ENCODE measurements at places on chromosomes 3 and 15.

DNA sequence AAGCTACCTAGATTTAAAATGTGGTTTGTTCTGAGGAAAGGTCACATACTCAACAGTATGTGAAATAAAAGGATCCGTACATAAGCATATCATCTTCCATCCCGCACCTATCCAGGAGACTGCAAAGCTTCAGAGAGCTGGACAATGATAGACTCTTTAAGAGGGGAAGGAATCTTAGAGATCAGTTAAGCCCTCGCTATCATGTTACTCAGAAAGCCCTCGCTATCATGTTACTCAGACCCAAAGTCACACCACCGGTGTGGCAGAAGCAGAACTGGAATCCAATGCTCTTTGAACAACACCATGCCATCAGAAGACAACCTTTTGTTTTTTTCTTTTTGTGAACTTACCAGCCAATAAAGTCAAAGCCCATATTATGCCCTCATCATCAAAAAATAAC is 5.8 kb downstream of the ANO10 start:
- no peak for DNase-seq

DNA sequence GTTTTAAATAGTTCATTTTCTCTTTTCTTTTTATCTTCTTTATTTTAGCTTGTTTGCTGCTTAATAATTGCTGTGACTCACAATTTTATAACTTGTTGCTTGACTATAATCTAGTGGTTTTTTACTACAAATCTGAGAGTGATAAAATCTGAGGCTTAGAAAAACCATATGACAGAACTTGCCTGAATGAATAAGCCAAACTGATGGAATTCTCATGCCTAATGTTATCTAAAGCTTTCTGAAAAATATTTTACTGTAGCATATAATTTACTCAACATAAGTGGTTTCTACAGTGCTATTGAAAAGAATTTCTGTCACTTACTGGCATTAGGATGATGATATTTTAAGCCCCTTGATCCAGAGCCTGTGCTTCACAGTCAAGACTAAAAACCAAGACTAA is 175.1 kb downstream of the VGLL3 start:
- no peak for DNase-seq

DNA sequence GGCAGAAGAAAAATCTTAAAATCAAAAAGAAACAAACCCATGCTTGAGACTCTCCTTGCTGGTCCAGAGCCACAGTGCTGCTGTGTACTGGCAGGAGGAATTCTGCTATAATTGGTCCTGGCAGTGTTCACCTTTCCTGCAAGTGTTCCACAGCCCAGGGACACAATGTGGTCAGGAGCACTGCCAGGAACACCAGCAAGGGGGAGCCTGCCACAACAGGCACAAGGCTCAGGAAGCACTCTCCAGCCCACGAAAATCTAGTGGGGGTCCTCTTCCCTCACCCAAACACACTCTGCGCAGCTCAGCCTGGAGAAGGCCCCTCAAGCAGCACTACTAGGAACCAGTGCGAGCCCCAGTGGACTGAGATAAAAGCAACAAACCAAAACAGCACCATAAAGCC is 92.9 kb downstream of the UBE3A start:
- peak; percentile 30 for DNase-seq

DNA sequence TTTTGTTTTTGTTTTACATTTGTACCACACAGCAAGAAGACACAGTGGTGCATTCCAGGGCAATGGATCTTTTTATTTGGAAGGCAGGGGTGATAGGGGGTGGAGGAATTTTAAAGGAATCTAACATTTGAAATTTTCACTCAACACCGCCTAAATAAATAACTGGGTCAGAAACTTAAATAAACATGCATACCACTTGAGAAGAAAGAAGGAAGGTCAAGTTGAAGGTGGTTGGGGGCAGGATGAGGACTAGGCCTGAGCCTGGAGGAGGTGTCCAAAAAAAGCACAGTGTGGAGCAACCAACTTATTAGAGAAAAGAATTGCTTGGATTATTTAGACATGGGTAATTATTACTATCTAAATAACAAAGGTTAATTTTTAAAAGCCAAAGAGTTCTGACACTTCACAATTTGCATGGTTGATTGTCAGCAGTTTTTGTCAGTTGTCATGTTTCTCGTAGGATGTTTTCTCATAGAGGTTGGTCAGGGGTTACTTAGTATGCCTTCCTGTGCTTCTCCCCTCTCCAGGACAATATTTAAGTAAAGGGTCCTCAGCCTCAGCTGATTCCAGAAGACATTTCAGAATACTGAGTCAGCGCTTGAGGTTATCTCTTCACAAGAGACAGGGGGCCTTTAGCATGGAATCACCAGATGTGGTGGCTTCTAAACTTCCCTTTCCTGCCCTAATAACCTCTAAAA is 173.7 kb upstream of the SLC2A2 start:
- no peak for DNase-seq

DNA sequence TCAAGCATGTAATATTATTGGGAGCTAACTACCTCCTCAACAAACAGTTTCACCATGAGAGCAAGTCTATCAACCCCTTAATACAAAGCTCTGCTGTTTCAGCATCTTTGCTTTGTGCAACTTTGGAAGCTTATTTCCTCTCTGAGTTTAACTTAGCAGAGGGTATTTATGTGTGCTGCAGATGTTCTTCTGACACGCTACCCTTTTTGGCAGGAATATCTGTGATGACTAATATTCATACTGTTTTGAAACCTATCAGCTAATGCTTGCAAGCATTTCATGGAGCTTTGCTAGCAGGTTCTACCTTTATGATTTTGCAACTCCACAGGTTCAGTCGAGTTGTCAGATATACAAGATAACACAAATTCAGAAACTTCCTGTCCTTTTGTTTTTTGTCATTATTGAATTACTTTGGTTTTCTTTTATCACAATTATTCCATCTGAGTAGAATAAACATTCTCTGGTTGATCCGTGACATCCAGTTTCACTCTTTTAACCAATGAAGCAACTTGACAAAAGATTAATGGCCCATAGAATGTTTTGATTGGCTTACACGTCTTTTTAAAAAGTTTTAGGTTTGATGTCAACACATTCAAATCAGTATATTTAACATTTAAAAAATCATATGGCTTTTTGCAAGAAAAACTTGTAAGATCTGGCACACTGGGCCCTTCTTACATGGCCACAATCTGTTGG is 1.7 kb upstream of the SLC9A9 start:
- no peak for DNase-seq

DNA sequence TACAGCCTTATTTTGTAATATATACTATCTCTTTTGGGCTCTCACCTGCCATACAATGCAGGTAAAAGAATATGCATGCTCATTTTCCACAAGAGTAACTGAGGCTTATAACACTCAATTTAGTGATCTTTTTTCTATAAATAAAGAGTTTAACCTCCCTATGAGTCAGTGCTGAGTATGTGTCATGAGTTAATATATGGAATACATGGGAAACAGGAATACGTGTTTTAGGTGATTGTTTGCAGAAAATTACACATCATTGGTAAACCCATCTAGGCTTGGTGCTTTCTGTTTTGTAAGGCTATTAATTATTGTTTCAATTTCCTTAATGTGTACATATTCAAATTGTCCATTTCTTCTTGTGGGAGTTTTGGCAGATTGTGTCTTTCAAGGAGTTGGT is 411.3 kb downstream of the GRM7 start:
- DNase-seq: no peak

- DNase-seq: no peak
Observed at GRCh38 chr3:130823996-130824395, 69.9 kb upstream of the ATP2C1 start.

DNA sequence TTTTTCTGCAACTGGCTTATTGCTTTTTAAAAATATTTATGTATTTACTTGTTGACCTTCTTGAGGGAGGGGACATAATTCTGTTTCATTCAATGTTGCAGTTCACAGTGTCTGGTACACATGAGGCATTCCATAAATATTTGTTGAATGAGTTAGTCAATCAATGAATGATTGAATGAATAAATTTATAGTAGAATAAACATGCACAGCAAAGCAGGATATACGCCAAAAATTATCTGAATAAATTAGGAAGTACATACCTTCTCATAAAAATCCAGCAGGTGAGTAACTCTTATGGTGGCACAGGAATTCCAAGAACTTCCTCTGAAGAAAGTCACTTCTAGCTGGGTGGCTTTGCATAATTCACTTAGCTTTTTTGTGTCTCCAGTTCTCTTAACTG is 469.4 kb upstream of the ATP11B start:
- DNase-seq: no peak

GRCh38 chr15:71844916-71845315 is 34.6 kb downstream of the NR2E3 start:
- DNase-seq: no peak

DNA sequence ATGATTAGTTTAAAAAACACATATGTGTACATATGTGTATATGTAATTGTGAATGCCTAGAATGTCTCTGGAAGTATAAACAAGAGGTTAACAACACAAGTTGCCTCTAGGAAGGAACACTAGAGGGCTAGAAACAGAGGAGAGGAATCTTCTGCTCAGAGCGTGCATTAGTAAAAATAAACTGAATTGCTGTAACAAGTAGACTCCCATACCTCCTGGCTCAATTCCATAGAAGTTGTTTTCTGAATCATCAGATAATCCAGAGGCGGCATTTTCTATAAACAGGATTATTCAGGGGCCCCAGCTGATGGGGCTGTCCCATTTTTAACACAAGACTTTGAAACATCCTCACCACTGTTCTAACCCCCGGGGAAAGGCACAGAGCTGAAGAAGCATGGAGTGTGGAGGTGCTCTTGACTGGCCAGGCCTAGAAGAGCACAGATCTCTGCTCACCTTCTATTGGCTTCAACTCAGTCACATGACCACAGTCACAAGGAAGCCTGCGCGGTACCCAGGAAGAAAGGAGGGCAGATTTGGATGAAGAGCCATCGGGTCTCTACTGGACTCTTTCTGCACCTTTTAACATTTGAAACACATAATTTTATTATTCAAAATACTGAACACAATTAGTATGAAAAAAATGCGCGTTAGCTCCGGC is 145.7 kb downstream of the TLE3 start:
- peak; percentile 7 for DNase-seq

DNA sequence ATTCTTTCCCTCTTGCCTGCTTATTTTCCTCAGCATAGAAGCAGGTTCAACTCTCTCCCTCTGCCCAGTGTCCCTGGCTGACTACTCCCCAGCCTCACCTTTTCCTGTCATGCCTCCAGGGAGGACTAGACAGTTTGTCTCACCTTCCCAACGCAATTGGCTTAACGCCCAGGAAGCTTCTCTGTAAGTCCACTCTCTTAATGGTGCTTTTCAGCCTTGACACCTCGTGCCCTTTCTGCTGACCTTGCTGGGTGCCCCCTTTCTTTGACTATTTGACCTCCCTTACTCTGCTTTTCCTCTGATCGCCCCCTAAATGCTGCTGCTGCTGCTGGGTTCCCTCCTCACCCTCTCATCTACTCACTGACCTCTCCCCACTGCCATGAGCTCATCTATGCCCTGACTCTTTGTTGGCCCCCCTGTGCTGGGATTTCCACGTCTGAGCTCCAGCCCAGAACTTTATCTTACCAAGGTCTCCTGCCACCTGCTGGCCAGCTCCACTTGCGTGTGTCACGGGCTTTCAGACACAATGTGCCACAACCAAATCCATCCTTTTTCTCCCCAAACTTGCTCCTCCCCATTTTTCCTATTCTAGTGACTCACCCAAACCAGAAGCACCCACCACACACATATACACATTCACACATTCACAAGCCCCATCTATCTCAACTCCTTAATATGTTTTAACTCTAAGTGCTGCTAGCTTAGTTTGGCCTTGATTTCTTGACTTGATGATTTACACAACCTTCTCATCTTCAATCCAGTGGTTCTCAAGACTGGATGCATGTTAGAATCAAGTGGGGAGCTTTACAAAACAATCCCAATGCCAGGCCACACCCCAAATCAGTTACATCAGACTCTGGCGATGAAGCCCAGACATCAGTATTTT is 16.6 kb downstream of the EPB42 start:
- DNase-seq: peak; percentile 63

DNA sequence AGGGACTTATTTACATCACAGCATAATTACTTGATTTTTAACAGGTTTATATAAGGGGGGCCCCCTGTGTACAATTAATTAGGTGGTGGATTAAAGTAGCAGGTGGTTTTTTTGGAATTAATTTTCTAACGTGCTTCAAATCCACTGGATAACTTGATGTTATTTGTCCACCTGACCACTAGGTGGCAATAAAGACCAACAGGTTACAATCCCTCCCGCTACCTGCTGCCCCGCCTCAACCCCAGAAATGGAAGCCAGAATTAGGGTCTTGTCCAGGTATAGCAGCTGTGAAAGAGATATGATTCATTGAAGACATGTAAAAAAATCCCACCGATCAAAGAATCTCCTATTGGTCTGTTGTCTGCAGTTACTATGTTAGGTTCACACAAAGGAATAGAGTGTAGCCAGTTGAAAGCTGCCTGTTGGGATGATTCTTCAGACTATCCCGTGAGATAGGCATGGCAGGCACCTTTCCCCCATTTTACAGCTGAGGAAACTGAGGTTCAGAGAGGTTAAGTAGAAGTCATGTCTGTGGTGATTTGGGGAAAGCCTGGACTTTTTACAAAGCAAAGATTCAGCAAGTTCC is 44.0 kb downstream of the MFSD1 start:
- peak; percentile 57 for DNase-seq

- DNase-seq: peak; percentile 3
Observed at GRCh38 chr3:70064194-70064779, 64.8 kb downstream of the SAMMSON start.

DNA sequence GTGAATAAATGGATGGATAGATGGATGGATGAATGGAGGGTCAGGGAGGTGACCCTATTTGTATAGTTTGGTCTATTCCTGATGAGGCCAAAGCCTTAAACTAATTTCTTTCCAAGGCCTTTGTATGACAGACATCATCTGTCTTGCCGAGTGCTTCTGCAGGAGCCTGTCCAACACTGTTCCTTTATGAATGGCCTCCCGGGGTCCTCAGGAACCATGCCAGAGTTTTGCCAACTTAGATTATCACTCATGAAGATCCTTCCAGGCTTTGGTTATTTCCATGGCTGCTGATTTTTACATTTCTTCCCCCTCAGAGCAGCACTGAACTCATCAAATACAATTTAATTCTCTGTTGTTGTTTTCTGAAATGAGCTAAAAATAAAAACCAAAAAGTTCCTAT is 133.0 kb upstream of the SOX2 start:
- peak; percentile 6 for DNase-seq

- DNase-seq: peak; percentile 36
Observed at GRCh38 chr3:173404156-173404555, 6.6 kb downstream of the NLGN1 start.

DNA sequence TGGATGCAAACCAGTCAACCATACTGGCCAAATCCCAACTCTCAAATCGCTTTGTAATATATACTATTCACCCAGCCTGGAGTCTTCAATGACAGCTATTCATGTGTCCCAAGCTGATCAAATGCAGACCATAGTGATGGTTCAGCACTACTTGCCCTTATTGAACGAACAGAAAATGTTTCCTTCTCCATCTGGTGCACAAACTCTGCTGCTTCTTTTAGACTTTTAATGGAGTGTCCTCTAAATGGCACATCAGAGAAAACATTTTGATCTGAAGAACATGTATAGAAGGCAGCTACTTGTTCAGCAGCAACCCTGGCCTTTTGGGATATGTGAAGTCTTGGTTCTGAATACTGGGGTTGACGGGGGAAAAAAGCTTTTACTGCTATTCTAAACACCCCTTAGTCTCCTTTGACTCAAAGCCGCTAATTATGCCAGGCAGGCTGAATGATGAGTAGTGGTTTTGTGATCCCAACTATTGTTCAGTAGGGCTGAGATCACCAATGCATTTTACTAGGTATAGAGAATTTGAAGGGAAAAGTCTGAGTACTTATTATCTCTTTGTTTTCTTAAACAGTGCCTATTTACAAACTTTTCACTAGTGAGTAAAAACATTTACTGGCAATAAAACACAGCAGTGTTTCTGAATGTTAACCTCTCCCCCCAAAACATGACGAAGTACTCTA is 781.2 kb downstream of the ROBO1 start:
- peak; percentile 87 for DNase-seq

All from NCI-H69 (cell line).